CD4-positive, CD25-positive, alpha-beta regulatory T cell (primary cell): ENCODE measurements at places on chromosomes 12 and 14.

DNA sequence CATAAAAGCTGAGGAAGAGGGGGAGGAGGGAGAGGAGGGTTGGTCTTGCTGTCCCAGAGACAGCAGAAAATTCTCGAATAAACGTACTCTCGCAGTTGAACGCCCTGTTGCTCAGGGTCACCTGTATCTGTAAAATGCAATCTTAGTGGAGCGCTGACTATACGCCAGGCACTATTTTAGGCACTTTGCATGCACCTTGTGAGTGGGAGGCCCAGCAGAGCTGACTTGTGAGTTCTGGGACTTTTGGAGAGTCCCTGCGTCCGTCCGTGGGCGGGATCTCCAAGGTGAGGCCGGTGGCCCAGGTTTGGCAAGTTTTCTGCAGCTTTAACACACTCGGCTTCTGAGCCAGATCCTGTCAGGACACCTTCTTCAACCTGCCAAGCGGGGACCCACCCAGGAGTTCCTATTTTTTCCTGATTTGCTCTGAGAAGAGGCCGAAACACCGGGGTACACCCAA is 32.5 kb upstream of the PLEKHG6 start:
- peak; percentile 26 for DNase-seq

GRCh38 chr12:94712815-94713515 is 62.6 kb upstream of the TMCC3 start:
- no peak for DNase-seq

DNA sequence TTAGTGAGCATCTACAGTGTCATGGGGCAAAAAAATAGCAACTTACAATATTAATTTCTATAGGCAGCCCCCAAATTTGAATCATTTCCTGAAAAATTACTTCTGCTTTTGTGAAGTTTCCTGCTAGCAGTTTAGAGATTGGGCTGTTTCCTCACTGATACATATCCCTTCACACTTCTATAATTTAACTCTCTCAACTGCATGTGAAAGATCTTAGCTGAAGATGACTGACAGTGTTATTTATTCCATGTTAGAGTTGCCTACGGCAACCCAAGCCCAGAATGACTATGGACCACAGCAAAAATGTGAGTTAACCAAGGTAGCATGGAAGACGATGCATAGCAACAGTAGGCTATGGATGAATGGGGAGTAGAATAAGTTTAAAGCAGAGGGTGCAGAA is at the start of gene KLRG1:
Gene KLRG1 (plus strand): TSS at position 134 of the 400 bp plus-strand sequence. CDS start 90 bp downstream, at position 224.
- DNase-seq = no peak

DNA sequence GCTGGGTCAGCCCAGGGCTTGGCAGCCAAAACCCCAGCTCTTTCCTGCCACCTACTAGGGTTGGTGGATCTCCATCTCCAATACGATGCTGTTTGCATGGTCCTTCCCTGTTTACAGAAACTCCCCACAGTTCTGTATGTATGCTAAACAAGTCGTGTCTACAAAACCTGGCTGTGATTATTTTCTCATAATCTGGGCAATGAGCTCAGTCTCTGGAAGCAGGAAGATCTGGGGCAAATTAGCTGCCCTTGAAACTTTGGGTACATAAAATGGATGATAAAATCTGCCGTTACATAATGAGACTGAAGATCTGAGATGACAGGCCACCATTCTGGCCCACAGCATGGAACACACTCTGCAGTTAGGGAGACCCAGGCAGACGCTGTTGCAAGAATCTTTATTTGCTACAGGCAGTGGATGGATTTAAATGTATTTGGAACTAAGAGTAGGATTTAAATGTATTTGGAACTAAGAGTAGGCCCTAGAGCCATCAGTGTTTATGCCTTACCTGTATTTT is 31.7 kb downstream of the ACADS start:
- no peak for DNase-seq

- DNase-seq = no peak
These were observed 7.3 kb downstream of the ITGA7 start for GRCh38 chr12:55700255-55701018.

- no peak for DNase-seq
These were observed 127.6 kb upstream of the EVL start for GRCh38 chr14:99937475-99938244.

GRCh38 chr12:100156731-100157426 is 14.2 kb upstream of the BLTP3B start:
- DNase-seq = no peak
